ENCODE measurements at places on chromosomes 2 and 18. TPM values are rescaled to one million over a fixed set of nuclear protein-coding genes. Genes with fewer than 3 reads are reported as not detected.

DNA sequence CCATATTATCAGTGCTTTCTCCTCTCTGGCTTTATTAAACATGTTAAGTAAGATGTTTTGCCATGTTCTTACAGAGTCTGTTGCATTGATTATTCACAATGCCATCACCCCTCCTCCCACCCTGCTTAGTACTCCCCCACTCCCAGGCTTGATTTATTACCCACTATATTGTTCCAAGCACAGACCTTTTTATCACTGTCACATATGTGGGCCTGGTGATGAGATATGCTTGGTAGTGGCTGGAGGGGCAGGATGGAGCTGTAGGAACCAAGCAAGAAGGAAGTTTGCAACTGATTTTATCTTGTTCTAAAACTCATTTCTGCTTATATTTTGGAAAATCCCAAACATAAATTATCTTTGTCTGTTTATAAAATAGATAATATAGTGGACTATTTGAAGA, 748.2 kb upstream of the CELF4 start:
- H3K36me3 ChIP-seq: no peaks in the 10 kb centered on the region
- no peak overlapping the region for H3K4me3 ChIP-seq
- no peak for DNase-seq
- no peak overlapping the region for H3K27ac ChIP-seq

GRCh38 chr2:163737563-163737962, 1.8 kb upstream of the FIGN start:
- no peaks in the 10 kb centered on the region for H3K36me3 ChIP-seq
- no peaks in the 10 kb centered on the region for H3K4me1 ChIP-seq
- H3K27me3 ChIP-seq: no peaks in the 10 kb centered on the region
- H3K4me3 ChIP-seq: no peak overlapping the region
- no peak for DNase-seq

GRCh38 chr2:130287656-130288026, 55.1 kb upstream of the IMP4 start:
- H3K4me3 ChIP-seq: no peak overlapping the region
- no peaks in the 10 kb centered on the region for H3K27me3 ChIP-seq
- H3K4me1 ChIP-seq: no peaks in the 10 kb centered on the region
- DNase-seq: no peak

- no peaks in the 10 kb centered on the region for H3K27me3 ChIP-seq
- DNase-seq: no peak
- no peak overlapping the region for H3K4me3 ChIP-seq
- no peak overlapping the region for H3K27ac ChIP-seq
- H3K4me1 ChIP-seq: no peaks in the 10 kb centered on the region
- H3K36me3 ChIP-seq: no peaks in the 10 kb centered on the region
Observed at GRCh38 chr2:73830871-73831401, 2.2 kb downstream of the STAMBP start.

MTA3 gene
- total RNA-seq: 23.6 TPM

IL37 gene
- total RNA-seq: not detected

DNA sequence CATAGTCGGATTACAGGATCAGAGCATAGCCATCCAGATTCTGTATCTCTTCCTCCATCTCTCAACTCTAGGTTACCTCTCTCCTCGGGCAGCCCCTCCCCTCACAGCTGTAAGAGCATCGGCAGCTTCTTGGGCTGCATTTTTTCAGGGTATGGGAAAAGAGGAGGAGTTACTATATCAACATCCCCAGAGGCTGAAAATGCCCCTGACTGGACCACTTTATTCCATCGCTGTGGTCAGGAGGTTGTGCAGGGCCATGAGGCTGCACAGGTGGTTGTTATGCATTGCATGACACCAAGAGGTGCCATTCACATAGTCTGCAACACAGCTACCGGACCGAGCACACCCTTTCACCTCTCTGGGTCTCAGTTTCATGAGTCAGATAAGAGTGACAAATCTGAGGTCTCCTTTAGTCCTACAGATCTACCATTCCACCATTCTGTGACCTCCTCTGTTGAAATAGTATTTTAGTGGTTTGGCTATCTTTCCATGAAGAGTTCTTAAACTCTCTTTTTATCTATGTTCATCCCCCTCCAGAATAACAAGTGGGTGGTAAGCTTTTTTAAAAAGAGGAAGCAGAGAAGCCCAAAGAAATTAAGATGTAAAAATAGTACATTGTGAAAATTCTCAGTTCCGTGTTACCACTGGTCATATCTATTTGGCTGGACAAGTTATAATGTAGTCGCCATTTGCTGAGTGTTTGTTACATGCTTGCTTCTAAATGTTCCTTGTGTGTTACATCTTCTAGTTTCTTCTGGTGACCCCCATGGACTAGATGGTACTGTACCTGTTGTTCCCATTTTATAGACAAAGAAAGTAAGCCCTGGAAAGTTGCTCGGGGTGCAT, 56.6 kb upstream of the SLC1A4 start:
- no peak overlapping the region for H3K4me3 ChIP-seq
- no peak overlapping the region for H3K27ac ChIP-seq
- H3K4me1 ChIP-seq: no peaks in the 10 kb centered on the region
- H3K27me3 ChIP-seq: no peaks in the 10 kb centered on the region
- no peaks in the 10 kb centered on the region for H3K36me3 ChIP-seq

- no peak overlapping the region for H3K4me3 ChIP-seq
- no peaks in the 10 kb centered on the region for H3K36me3 ChIP-seq
- no peak overlapping the region for H3K27ac ChIP-seq
- DNase-seq: no peak
- no peaks in the 10 kb centered on the region for H3K27me3 ChIP-seq
Observed at GRCh38 chr2:80117401-80117800, 187.2 kb downstream of the LRRTM1 start.

DNA sequence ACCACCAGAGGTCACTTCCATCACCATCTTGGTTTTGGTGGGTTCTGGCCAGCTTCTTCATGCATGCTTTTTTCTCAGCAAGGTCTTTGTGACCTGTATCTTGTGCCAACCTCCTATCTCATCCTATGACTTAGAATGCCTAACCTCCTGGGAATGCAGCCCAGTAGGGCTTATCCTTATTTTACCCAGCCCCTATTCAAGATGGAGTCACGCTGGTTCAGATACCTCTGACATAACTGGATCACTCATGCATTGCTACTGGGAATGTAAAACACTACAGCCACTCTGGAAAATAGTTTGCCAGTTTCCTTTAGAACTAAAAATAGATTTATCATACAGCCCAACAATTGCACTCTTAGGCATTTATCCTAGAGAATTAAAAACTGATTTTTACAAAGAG, 219.2 kb downstream of the IRS1 start:
- no peak overlapping the region for H3K4me3 ChIP-seq
- H3K27ac ChIP-seq: no peak overlapping the region
- no peaks in the 10 kb centered on the region for H3K27me3 ChIP-seq
- H3K4me1 ChIP-seq: no peaks in the 10 kb centered on the region
- no peaks in the 10 kb centered on the region for H3K36me3 ChIP-seq

DNA sequence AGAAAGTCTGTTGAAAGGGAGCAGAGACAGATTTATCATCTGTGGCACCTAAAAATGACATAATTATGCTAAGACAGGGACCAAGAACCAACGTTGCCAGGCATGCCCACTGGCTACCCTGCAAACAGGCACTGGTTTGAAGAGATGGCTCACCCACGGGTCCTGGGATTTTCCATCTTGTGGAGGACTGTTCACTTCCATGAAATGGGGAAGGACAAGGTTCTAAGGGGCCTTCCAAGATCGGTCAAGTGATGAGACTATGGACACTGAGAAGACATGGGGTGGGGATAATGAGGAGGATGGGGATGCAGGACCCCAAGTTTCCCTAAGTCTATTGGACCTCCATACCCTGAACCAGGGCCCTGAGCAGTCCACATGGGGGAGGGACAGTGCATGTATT, 18.9 kb downstream of the LGALSL start:
- no peak overlapping the region for H3K27ac ChIP-seq
- no peaks in the 10 kb centered on the region for H3K4me1 ChIP-seq
- no peaks in the 10 kb centered on the region for H3K27me3 ChIP-seq
- H3K4me3 ChIP-seq: no peak overlapping the region
- no peaks in the 10 kb centered on the region for H3K36me3 ChIP-seq

GRCh38 chr2:200695191-200695590, 109.4 kb downstream of the AOX1 start:
- H3K4me3 ChIP-seq: no peak overlapping the region
- DNase-seq: no peak
- H3K27ac ChIP-seq: no peak overlapping the region
- no peaks in the 10 kb centered on the region for H3K27me3 ChIP-seq
- no peaks in the 10 kb centered on the region for H3K36me3 ChIP-seq
- no peaks in the 10 kb centered on the region for H3K4me1 ChIP-seq
